ENCODE measurements at places on chromosomes 3 and 15.

- no peak for DNase-seq
These were observed 43.0 kb upstream of the MEIS2 start for GRCh38 chr15:37143351-37143750.

DNA sequence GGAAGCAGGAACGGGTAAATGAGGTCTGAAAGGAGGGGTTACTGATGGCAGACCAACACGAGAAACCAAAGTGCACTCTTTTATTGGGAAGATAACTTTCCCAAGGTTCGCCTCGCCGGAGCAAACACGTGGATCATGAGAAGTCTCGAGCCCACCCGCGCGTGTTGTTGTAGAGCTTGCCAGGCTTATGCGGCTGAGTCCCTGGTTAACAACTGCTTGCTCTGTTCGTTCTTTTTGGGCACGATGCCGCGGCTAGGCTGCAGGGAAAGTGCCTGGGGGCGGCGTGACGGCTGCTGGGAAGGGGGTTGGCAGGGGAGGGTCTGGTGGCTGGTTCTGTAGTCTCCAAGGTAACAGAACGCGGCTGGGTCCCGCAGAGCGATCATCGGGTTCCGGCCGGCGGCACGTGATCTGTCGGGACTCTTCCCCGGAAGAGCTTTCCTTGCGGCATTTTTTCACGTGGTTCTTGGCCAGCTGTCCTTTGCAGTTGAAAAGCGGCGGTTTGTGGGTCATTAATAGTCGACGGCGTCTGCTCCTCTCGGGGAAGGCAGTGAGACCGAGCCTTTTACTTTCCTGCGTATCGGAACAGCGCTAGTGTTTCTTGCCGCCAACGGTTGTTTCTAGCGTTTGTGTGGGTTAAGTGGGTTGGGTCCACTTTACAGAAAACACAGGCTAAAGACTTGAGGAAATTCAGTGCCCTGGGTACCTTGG is 1.5 kb downstream of the MGA start:
- DNase-seq = peak; percentile 52

GRCh38 chr3:84224262-84224661 is 734.5 kb upstream of the CADM2 start:
- DNase-seq = no peak

DNA sequence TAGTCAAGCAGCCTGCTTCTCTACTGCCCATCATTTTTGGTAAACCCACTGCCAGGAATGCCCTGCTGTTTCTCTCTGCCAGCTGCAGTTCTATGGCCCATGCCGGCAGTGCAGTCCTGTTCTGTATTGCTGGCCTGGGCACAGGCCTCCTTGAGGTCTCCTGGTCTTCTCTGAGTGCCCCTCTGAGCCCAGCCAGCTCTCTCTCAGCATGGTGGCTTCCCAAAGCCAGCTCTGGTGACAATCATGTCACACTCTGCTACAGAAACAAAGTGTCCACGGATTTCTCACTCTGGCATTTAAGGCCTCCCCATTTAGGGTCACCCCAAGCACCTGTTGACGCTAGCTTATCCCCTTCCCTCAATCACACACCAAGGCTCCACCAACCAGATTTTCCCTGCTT is 24.5 kb downstream of the SRPRB start:
- DNase-seq = no peak

DNA sequence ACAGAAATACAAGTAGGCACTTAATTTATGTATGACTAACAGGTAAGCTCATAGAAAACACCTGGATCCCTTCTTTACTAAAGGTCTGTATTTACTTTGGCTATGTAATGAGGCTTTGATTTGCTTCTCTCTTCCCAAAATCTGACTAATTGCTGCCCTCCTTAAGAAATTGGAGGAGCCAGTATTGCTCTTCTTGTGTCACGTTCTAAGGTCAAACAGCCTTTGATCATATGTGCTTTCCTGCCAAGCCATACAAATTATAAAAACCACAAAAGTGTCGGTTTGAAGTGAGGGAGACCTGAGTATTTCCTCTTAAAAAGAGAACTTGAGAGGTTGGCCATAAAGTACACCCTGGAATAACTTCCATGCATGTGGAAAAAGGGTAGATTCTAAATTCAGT is 112.1 kb upstream of the MB21D2 start:
- DNase-seq = no peak

DNA sequence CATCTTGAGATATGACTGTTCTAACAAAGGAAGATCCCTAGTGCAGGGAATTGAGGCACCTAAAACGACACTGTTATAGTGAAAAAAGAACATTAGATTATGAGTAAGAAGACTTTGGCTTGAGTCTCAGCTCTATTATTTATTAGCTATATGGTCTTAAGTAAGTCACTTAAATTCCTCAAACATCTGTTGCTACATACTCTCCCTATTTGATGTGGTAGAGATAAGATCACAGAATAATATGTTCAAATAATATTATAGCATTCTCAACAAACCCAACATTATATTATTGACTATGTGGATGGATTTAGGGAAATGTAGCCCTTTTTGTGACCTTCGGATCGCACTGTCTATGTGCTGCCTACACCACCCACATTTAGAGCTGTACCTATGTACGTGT is 136.9 kb downstream of the P2RY1 start:
- no peak for DNase-seq

- no peak for DNase-seq
These were observed 71.3 kb upstream of the THSD4 start for GRCh38 chr15:71044006-71044405.

DNA sequence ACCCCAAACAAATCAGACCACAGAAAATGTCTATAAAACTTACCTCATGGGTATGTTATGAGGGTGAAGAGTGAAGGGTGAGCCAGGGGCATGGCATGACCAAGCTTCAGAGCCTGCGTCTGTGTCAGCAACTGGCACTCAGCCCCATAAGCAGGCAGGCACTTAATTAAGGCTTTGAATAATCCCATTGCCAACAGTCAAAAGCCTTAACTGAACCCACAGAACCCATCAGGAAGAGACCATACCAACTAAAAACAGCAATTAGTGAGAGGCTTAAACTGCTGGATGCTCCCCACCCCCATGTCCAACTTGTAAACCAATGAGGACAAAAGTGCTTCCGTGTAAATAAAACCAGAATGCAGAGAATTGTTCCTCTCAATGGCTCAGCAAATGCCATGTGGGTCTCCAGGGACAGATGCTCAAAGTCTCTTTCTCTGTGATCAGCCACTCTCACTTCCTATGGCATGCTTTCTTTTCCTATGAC is 126.0 kb downstream of the MYLK start:
- DNase-seq = no peak

GRCh38 chr3:154955907-154956533 is 124.1 kb upstream of the MME start:
- DNase-seq = no peak

DNA sequence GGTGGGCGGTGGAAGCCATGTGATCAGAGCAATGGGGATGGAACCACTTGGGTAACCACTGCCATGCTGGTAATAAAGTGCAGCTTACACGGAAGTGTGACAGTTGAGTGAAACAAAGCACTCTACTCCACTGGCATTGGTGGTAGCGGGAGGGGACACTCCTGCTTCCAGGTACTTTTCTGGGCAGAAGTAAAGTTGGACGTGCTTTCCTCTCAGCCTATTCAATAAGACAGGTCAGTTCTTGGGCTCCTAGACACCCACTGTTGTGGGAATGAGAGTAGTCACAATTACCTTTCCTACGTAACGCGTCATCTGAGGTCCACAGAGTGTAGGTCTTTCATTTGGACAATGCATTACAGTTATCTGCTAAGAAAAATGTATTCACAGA is 51.7 kb upstream of the CHD2 start:
- no peak for DNase-seq

GRCh38 chr3:115239717-115240116 is 92.6 kb upstream of the ZBTB20 start:
- DNase-seq = no peak

- no peak for DNase-seq
These were observed 7.4 kb downstream of the A4GNT start for GRCh38 chr3:138124706-138125355.

DNA sequence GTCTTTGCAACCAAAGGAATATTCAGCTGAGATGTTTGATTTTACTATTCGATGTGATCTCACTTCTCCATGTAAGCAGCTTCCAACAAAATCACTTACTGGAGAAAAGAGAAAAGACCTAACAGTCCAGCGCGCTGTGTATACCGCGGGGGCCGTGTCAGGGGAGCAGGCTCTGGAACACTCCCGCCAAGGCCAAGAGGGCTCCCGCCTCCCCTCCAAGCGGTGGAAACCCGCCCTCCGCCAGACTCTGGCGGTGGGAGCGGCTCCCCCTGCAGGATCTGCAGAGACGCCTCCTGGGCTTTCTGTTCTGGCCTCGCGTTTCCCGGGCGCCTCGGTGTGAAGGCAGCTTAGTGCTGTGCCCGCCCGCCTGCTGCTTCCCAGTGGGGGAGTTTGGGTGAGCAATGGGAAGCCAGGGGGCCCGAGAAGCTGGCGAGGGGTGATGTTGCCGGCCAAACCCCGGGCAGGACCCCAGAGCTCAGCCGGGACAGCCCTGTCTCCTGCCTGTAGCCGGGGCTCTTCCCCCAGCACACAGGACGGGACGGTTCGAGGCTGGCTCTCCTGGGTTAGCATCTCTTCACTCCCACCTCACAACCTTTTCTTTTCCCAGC is 36.3 kb downstream of the CHST14 start:
- DNase-seq = peak; percentile 23

- no peak for DNase-seq
These were observed 28.1 kb upstream of the INSYN1 start for GRCh38 chr15:73781038-73781925.

- DNase-seq = no peak
These were observed 752.0 kb upstream of the GRM7 start for GRCh38 chr3:6108957-6109356.

GRCh38 chr3:31567036-31567435 is 34.3 kb downstream of the STT3B start:
- DNase-seq = no peak

- DNase-seq = no peak
These were observed 403.8 kb upstream of the GBE1 start for GRCh38 chr3:82165266-82165665.
